NCI-H1092 (cell line): ENCODE measurements at places on chromosomes 3 and 15.

DNA sequence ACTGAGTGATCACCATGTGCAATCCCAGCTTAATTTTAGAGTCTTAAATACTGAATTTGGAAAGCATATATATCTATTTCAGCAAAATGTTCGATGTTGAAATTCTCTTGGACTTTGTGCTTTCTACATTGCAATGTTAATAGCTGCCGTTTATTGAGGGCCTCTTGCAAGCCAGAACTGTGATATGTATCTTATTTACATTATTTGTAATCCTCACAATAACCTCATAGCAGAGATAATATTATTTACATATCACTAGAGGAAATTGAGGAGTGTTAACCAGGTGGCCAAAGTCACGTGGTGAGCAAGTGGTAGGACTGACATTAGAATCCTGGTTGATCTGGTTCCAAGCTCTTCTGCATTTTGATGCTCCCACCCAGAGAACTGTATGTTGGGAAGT lies 254.1 kb downstream of the SLC9A9 start:
- no peak for DNase-seq

DNA sequence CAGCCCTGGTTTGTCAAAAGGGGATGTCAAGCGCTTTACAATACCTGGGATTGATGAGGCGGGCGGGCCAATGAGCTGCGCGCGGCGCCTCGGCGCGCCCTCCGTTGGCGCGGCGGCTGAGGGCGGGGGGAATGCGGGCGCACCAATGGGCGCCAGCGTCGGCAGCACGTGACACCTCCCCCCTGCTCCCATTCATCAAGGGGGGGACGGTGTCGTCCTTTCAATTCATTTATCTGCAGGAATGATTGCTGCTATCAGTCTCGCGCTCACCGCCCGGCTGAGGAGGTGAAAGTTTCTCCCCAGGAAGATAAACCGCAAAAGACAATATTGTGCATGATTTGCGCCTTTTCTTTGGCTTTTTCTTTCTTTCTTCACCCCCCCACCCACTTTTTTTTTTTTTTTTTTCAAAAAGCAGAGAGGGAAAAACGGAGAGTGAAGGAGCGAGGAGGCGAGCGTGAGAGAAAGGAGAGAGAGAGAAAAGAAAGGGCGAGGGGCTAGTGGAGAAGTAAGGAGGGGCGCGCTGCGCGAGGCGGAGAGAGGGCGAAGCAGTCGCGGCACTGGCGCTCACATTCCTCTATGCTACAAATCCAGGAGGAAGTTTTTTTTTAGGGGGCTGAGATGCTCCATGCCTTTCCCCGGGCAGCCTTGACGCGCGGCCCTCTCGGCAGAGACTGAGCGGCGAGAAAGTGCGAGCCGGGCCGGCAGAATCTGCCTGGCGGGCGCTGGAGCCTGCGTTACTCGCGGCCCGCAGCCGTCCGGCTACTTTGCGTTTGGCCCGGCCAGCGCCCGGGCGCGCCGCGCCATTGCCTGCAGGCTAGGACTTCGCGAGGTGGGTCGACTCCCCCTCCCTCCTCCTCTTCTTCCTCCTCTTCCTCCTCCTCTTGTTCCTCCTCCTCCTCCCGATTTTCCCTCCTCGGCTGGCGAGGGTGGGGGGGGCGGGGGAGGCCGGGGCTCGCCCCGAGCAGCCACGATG lies at the start of gene ZIC1:
Gene ZIC1, plus strand, starts transcription at position 223 of the 973 bp plus-strand sequence. Its CDS starts 748 bp downstream, at position 971.
- no peak for DNase-seq

DNA sequence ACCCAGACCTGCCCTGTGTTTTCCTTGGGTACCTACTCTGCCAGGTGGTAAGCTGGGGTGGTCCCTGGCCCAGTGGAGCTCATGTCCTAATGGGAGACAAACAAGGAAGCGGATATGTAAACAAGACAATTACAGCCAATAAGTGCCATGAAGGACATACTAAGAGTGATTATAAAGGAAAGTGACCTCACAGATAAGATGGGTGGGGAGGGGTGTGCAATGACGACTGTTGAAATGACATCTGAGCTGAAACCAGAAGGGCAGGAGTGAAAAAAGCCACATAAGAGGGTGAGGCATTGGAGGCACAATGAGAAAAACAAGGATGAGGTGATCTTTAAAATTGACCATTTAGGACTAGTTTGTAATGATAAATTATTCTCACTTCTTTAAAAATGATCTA lies 336.2 kb upstream of the IL12A start:
- DNase-seq, result no peak

DNA sequence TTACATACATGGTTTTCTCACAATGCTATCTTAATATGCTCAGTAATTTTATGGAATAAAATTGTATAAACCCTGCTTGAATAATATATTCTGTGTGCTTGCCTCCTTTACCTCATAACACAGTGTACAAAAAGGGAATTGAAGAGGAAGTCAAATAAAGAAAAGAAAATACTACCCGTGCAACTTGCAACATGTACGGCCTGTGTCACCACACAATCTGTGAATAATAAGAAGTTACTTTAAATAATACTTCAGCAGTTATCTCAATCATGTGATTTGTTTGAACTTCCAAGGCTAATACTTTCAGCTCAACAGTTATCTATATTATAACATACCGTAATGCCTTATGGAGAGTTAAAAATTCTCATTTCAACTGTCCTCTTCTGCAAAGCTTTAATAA lies 58.1 kb upstream of the SATB1 start:
- no peak for DNase-seq

GRCh38 chr3:135444058-135444457 lies 521.5 kb upstream of the PPP2R3A start:
- no peak for DNase-seq

DNA sequence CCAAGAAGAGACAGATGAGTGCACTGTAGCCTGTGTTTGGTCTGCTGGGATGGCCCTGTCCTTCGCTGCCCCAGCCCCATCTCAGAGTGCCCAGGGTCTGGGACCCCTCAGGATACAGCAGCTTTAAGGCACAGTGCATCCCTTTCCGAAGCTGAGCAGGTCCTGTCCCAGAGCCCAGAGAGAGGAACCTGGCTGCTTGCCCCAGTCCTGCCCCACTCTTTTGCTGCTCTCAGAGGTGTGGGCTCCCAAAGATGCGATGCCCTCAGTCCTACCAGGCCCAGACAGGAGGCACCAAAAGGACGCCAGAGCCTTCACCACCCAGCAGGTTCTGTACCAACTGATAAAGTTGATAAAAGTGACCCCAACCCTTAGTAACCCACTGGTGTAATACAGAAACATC lies 8.2 kb downstream of the PLCD1 start:
- no peak for DNase-seq

- DNase-seq, result no peak
These were observed 94.4 kb downstream of the SLCO3A1 start for GRCh38 chr15:91947683-91948608.

- no peak for DNase-seq
These were observed 188.3 kb downstream of the PLCH1 start for GRCh38 chr3:155556531-155556930.

GRCh38 chr3:154161806-154162205 lies 40.6 kb downstream of the ARHGEF26 start:
- DNase-seq, result no peak

GRCh38 chr15:31001702-31002101 lies 10.3 kb upstream of the MTMR10 start:
- no peak for DNase-seq

DNA sequence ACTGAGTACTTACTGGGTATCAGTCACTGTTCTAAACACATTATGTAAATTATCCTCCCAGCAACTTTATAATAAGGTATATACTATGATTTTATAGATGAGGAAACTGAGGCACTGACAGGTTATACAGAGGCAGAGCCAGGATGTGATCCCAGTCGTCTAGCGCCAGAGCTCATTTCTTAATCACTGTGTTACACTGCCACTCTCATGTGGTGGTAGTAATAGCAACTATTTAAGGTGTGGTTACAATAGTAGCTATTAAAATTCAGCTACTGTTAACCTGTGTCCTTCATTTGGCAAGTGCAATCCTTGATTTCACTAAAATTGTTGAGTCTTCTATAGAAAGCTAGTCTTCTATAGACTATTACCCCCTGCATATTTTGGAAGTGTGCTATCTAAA lies 43.1 kb upstream of the TRPC1 start:
- DNase-seq, result no peak

DNA sequence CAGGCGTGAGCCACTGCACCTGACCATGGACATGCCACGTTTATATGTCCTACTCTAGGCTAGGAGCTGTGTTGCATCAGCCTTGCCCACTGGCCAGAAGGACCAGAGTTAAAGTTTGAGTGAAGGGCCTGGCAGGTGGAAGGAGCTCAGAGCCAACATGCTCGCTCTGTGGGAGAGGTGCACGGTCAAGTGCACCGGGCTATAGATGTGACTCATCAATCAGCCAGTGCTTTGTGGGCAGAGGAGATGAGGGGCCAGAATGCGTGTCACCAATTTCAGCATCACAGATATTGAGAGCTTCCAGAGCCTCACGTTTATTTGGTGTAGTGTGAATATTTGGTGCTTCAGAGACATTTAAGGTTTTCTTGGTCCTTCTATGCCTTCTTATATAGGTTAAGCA lies 137.3 kb upstream of the KBTBD8 start:
- no peak for DNase-seq

DNA sequence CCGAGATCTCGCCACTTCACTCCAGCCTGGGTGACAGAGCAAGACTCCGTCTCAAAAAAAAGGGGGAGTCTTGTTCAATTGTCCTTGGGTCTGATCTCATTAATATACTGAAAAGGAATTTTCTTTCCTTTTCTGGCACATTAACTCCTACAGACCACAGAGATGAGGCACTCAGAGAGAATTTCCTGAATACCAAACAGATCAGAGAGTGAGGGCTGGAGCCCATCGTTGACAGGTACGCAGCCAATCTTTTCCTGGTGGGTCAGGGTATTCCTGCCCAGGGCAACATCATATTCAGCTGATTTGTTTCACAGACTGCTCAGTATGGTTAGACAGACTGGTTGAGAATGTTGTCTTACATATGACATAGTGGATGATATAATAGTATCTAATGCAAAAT lies 82.8 kb upstream of the TNFSF10 start:
- no peak for DNase-seq

GRCh38 chr3:31485196-31485595 lies 47.5 kb upstream of the STT3B start:
- no peak for DNase-seq

DNA sequence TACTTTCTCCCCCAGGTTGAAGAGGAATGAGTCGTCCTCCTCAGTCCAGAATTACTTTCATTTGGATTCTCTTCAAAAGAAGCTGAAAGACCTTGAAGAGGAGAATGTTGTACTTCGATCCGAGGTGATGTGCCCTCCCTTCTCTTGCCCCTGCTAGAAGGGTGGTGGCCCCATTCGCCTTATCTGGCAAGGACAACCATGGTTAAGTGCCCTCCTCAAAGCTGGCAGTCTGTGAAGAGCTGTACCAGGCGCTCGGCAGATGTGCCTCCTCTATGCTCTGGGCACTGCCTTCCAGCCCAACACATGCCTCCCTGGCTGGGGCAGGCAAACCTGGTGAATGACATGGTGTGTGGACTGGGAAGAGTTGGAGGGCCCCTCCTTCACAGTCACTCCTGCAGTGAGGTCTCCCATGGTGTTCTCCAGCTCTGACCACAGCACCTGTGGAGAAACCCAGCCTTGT lies 77.0 kb downstream of the CCK start:
- DNase-seq, result no peak

GRCh38 chr3:16372362-16373292 lies 107.6 kb downstream of the OXNAD1 start:
- DNase-seq, result no peak

DNA sequence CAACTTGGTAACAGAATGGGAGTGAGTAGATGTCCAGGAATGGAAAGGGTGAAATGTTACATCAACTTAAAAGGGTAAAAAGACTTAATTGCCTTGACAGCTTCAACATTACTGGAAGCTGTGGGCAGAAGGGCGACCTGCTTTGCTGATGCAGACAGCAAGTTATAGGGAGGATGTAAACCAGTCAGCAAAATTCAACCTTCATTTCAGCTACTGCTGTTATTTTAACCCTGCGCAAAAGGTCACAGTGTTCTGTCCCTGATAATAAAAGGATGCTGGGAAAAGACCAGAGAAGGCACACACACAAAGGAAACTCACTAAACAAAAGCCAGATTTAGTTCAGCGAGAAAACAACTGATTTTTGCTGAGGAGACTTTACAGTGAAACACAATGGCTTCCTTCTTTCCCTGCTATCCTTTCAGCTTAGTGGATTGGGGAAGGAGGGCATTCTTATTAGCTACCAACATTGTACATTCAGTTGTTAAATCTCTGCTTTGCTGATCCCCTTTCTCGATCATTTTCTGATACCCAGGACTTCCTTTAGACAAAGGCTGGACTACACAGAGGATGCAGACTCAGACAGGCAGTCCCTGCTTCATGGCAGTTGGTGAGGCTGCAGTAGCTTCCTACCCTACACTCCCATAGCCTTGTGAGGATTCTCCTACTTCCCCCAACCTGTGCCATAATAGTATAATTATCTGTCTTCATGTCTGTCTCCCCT lies 62.0 kb downstream of the P3H2 start:
- no peak for DNase-seq

- no peak for DNase-seq
These were observed 21.8 kb downstream of the CDCP1 start for GRCh38 chr3:45124352-45124751.

GRCh38 chr3:126567696-126568438 lies 9.1 kb upstream of the C3orf22 start:
- DNase-seq, result no peak

DNA sequence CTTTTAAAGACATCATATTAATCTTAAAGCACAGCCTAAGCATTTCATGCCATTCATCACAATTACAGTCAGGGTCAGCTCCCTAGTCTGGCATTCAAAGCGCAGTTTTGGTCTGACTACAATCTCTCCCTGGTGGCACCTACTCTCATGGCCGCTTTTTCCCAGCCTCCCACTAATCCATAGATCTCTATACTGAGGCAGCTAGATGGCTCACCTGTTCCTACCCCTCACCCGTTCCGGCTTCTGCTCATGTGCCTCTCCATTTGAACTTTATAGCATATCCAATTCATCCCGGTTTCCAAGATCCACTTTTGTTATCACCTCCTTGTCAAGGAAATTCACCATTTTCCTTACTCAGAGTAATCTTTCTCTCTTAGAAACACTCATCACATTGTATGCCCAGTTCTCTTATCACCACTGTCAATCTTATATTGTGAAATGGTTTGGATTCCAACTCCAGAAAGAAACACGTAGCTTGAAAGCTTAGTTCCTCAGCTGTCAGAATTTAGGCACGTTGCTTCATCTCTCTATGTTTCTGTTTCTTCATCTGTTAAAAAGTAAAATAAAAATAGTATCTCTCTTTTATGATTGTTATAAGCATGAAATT lies 220.0 kb upstream of the UBE2E2 start:
- DNase-seq, result no peak

GRCh38 chr3:11587766-11588165 lies 55.9 kb downstream of the VGLL4 start:
- no peak for DNase-seq

- no peak for DNase-seq
These were observed 2.7 kb downstream of the PPP1R14D start for GRCh38 chr15:40825661-40826422.
